Ureter (tissue), 1 donor: ENCODE measurements at places on chromosomes 2 and 18.

DNA sequence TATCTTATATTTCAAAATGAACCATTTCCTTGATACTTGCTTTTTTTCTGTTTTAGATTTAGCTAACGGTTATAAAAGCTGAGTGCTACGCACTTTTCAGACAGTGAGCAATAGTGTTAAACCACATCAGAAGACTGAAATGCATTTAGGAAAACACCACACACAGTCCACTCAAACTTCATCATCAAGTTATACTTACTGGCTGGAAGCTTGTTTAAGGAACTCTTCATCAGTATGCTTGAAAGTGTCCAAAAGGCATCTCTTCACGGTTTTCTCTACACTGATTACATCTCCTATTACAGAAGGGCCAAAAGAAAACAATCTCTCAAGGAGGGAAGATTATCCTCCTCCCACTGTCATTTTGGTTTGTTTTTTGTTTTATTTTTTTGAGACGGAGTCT lies 19.7 kb downstream of the ILKAP start:
- no peak for DNase-seq

- DNase-seq = no peak
Observed at GRCh38 chr2:51597086-51597485, 565.2 kb upstream of the NRXN1 start.

DNA sequence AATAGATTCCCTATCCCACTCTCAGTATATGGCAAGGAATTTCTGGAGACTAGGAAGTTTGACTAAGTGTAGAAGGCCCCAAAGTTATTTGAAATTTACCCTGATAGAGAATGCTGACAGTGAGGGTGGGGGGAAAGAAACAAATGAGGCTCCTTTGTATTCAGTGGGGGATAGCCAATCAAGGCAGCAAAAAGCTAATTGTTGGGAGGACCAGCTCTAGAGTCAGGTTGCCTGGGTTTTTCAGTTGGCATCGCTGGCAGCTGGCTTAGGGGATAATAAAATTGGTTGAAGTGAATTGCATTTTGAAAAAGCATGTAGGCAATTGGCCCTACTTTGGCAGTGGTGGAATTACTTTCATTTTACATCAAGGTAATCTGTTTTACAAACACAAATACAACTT lies 79.4 kb upstream of the STAM2 start:
- DNase-seq = no peak

DNA sequence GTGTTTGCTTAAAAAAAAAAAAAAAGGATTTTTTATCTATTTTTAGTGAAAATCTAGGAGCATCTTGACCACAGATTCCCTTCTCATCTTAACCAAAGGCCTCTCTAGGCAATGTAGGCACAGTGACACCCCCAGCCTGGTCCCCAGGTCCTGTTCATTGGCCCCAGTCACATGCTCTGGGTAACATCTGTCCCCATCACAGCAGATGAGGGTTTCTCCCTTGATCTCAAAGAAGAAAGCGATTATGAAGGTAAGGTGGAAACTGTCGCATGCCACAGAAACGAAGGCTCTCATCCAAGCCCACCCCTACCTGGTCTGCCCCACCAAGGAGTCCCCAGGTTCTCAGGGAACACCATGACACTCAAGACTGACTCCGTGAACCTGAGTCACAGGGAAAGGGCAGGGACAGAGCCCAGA lies 4.7 kb downstream of the HS6ST1 start:
- DNase-seq = no peak

DNA sequence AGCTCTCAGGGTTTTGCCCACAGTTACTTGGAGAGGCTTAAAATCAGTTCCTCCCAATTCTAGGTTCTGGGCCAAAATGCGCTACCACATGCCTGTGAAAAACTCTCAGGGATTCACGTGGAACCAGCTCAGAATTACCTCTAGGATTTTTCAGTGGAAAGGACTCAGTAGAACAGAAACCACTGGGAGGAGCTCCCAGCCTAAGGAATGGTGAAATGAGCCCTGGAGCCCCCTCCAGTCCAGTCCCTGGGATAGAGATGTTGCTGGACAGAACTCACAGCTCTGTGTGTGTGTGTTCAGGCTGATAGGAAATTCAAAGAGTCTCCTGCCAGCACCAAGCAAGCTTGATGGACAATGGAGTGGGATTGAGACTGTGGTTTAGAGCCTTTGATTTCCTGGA lies 21.1 kb upstream of the SLC9A4 start:
- no peak for DNase-seq

GRCh38 chr2:162025121-162025911 lies 48.7 kb downstream of the DPP4 start:
- no peak for DNase-seq

GRCh38 chr18:50992351-50992762 lies 24.5 kb downstream of the ELAC1 start:
- no peak for DNase-seq

DNA sequence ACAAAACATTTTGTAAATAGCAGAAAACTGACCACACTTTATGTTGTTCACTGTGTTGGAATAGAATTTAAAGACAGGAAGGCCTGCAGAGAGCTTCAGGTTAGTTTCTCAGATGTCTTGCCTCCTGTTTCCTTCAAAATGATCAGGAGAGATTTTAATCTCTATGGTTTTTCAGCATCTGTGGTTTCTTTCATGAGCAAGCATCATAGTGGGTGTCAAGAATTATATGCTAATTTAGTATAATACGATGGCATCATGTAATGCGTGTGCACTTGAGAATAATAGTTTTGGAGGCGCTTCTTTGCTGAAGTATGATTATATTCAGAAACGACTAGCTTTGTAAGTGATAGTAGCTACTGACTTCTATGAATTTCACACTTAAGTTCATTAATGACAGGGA lies 149.9 kb downstream of the PLCL1 start:
- DNase-seq = no peak

DNA sequence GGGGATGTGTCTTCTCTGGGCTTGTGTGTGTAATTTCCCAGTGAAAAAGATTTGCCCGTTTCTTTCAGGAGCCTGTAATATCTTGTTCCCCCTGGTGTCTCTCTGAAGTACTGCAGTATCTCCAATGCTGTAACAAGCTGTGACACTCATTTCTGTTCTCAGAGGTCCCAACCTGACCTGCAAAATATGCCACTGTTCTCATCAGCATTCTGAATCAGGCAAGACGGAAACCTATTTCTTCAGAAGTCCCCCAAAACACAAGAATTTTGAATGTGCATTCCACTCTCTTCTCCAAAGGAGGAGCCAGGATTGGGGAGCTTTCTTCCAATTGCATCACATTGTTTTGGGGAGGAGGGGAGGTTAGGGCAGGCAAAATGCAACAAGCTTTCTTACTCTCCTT lies 77.0 kb upstream of the CNGA3 start:
- DNase-seq = no peak

DNA sequence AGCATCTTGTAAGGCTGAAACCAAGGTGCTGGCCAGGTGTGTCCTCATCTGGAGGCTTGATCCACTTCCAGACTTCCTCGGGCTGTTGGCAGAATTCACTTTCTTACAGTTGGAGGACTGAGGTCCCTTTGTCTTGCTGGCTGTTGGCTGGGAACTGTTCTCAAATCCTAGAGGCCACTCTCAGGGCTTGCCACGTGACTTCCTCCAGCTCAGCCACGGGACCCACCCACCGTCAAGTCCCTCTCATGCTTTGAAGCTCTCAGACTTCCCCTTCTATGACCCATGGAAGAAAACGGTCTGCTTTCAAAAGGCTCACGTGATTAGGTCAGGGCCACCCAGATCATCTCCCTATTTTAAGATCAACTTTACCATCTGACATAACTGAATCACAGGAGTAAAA lies 77.1 kb downstream of the SMAD4 start:
- DNase-seq = no peak

- no peak for DNase-seq
Observed at GRCh38 chr2:6977786-6978185, 60.6 kb downstream of the RNF144A start.

- DNase-seq = no peak
Observed at GRCh38 chr18:57909620-57910019, 106.5 kb upstream of the ATP8B1 start.

DNA sequence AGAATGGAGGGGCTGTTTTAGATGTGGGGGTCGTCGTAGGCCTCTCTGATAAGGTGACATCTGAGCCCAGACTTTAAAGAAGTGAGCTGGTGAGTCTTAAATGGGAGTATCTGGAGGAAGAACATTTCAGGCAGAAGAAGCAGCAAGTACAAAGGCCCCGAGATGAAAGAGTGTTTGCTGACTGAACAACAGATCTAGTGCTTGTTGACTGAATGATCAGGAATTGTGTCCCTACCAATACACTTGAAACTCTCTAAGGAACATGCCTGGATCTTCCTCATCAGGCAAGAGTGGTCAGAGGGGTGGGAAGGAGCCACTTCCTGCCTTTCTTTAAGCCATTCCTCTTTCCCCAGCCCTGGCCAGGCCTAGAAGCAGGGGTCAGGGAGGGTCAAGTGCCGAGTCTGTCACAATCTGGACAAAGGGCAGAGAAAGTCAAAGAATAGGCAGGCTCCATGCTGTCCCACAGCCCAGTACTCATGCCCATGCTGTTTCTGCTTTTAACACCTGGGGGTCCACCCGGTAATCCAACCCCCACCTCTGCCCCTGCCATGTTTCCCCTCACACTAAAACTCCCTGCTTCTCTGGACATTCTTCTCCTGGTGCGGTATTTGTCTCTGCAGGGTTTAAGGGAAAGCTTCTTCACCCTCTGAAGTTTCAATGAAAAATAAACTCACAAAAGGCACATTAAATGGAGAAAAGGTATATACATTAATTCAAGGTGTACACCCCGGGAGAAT lies 3.0 kb upstream of the TMEM37 start:
- DNase-seq = no peak

- DNase-seq = no peak
Observed at GRCh38 chr2:174780191-174780840, 16.0 kb upstream of the CHRNA1 start.

- DNase-seq = no peak
Observed at GRCh38 chr2:31238906-31239592, 5.1 kb downstream of the EHD3 start.

GRCh38 chr2:1068241-1068640 lies 117.6 kb downstream of the SNTG2 start:
- no peak for DNase-seq

GRCh38 chr2:24400207-24400907 lies 40.0 kb upstream of the ITSN2 start:
- no peak for DNase-seq

DNA sequence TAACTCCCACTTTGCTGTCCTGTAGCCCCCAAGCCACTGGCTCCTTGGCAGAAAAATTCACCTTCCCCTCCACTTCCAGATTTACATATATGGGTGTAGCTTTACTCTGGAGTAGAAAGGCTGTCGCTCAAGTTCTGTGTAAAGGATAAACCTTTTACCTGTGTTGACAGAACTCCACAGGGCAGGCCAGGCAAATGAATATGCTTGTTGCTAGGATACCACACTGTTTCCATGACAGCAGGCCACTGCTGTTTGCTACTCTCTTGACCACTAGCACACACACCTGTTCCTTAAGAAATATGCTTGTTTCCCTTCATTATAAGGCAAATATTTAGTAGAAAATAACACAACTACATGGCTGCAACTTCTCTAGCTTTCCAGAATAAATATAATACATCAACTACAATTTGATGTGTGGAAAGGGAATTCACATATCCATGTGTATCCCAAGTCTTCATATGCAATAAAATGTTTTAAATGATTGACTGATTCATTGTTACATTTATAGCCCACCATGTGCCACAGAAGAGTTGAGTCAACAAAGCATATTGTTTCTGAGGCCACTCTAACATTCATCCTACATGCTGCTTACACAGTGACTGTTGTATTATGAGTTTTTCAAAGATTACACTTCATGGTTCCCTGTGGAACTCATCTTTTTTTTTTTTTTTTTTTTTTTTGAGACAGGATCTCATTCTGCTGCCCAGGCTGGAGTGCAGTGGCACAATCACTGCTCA lies 56.2 kb upstream of the ROCK1 start:
- peak; percentile 75 for DNase-seq

GRCh38 chr2:152415796-152416195 lies 80.8 kb downstream of the FMNL2 start:
- no peak for DNase-seq

GRCh38 chr2:177832611-177833433 lies 239.8 kb downstream of the PDE11A start:
- no peak for DNase-seq

DNA sequence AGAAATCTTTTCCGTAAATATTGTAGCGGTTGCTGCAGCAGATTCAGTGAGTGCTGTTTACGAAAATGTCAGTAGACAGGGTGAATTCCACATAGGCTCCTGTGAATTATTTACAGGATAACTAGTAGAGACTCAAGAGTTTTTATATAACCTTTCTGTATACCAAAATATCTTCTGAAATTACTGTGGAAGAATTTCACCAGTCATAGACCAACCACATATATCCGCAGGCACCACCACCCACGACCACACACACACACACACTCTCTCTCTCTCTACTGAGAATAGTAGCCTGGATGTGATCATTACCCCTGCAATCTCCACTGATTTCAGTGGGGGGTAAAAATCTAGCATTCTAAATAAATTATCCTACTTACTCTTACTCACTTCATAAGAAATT lies 341.8 kb downstream of the RBM43 start:
- DNase-seq = no peak

DNA sequence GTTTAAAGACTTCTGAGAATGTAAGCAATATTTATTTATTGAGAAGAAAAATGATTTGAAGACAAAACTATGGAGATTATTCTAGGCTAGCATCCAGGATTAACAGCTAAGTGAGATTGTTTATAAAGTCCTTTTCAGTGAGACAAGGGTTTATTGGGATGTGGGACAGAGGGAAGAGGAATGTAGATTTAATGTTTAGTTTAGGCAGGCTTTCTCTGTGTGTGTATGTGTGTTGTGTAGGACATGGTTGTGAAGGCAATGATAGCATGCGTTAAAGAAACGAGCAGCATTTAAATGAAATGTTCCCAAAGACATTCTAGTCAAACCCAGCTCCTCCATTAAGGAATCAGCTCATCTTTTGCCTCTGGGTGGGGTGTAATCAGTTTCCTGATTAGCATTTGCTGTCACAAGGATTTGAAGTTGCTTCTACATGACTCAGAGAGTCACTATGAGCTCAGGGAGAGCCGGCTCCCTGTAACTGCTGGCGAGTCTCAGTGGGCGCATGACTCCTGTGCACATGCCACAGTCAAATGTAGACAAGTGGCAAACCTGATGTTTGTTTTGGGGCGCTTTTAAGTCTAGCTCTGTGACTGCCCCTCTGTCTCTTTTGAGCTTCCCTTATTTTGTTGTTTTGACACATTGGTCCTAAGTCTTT lies 442.2 kb upstream of the CELF4 start:
- DNase-seq = no peak

GRCh38 chr2:227117027-227117426 lies 47.0 kb downstream of the COL4A4 start:
- DNase-seq = no peak

DNA sequence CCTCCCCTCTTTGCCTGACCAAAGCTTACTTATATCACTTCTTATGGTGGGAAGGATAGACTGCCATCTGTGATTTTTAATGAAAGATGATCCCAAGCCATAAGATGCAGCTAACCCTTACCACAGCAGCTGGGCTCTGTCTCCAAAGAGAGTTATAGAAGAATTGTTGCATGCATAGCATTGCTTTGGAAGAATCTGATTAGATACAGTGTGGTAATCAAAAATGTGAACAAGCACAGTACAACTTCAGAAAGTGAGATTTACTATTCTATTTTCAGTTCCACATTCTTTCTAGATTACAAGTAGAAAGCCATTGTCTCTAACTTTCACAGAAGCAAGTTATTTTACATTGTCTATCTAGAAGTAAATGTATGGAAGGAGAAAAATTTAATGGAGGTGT lies 129.0 kb upstream of the ACVR2A start:
- no peak for DNase-seq
